Suppressor macrophage treated with lipopolysaccharide for 4 hours (primary cell): ENCODE measurements at places on chromosomes 3 and 15.

DNA sequence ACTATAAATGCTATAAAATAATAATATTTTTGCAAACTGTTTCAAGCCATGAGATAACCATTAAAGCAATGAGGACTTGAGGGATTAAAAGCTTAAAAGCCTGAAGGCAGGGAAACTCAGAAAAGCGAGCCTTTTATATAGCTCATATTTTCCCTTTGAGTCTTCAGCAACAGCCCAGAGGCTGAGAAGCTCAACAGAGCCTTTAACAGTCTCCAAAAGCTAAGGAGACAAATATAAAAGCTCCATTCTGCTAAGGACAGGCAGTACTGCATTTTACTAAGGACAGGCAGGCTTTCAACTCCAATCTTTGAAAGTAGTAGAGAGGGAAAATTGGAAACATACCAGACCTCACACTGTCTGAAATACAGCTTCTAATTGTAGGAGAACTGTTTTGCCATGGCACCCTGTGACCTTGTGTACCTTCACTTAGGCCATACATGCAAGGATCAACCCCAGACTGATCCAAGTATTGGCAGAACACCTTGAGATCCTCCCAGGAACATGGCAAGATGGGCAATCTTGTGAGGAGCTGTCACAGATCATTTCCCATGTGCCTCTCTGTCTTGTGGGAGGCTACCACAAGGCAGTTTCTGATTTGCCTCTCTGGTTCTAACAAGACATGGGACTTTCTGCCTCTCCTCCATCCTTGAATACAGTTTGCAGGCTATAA is 53.1 kb upstream of the ARNT2 start:
- no peak for DNase-seq

- no peak for DNase-seq
Measured at GRCh38 chr3:188489639-188490405, 335.9 kb downstream of the LPP start.

- DNase-seq, result no peak
Measured at GRCh38 chr15:35305031-35305550, 220.0 kb upstream of the NANOGP8 start.

DNA sequence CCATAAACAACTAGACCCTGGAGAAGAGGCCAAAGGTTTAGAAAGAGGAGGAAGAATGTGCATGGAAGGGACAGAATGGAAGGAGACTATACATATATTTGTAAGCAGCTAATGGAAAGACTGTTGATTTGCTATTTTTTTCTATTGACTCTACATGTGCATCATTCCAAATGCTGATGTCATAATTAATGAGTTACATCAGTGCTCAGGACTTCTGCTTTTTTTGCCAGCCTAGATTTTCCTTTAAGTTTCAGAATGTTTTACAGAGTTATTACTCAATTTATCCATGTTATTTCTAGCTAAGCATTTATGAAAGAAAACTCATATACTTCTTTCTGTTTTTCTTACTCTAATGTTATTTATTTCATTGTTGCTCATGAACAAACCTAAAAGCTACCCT is 62.6 kb upstream of the VGLL3 start:
- peak; percentile 44 for DNase-seq

DNA sequence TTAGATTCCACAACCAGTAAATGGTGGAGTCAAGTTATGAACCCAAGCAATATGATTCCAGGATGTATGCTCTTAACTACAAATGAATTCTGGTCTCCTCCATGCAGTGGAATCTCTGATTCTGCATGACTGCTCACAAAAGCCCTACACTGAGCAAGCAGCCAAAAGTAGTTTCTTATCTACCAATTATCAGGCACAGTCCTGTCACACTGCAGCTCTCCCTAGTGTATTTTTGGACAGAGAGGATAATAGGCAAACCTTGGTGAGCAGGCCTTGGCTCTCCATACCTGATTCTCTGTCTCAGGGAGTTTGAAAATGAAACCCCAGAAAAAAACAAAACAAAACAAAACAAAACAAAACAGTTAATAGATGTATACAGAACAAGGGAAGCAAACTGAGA is 3.5 kb upstream of the SSR3 start:
- no peak for DNase-seq

- no peak for DNase-seq
Measured at GRCh38 chr3:69959581-69959980, 40.0 kb upstream of the SAMMSON start.
